A549 treated with GW870086 at 1 μM for 4 hours (cell line): ENCODE measurements at places on chromosomes 7 and 10. TPM values are rescaled to one million over a fixed set of nuclear protein-coding genes. Genes with fewer than 3 reads are reported as not detected.

Gene GRM8
- total RNA-seq: not detected in 5 replicates

Gene LIPF
- total RNA-seq: not detected in 5 replicates

Gene LIPJ
- not detected in 5 replicates for total RNA-seq

Gene WDFY4
- total RNA-seq: not detected in 5 replicates

Gene RARRES2
- not detected in 5 replicates for total RNA-seq

Gene C7orf57
- 0.18 to 0.79 TPM (median 0.26 TPM) in 5 replicates for total RNA-seq

Gene SND1
- total RNA-seq: 99.2 to 108 TPM (median 104 TPM) in 5 replicates

Gene OR2A42
- total RNA-seq: not detected in 5 replicates
